ENCODE measurements at places on chromosomes 6 and 20.
A peak's percentile ranks its signal among the peaks of the same experiment; 100 is the strongest.

DNA sequence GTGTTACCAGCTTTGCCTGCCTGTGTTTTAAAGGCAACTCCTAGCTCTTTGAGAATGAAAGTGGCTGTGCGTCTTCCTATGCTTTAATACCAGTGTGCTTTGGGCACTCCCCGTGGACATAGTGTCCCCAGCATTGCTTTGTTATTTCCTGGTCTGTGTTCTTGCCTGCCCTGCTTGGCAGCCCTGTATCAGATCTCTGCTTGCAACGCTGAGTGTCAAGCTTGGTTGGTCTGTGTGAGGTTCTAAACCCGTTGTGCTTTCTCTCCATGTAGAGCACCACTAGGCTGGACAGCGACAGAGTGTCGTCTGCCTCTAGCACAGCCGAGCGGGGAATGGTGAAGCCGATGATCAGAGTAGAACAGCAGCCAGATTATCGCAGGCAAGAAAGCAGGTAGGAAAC, 80.2 kb downstream of the AFDN start:
- DNase-seq, result no peak

GRCh38 chr6:122869437-122870024, 80.5 kb downstream of the SMPDL3A start:
- peak; percentile 22 for DNase-seq

- DNase-seq, result no peak
Measured at GRCh38 chr6:84150705-84151104, 76.7 kb downstream of the CEP162 start.

GRCh38 chr6:138032571-138032970, 74.6 kb downstream of the PERP start:
- no peak for DNase-seq

DNA sequence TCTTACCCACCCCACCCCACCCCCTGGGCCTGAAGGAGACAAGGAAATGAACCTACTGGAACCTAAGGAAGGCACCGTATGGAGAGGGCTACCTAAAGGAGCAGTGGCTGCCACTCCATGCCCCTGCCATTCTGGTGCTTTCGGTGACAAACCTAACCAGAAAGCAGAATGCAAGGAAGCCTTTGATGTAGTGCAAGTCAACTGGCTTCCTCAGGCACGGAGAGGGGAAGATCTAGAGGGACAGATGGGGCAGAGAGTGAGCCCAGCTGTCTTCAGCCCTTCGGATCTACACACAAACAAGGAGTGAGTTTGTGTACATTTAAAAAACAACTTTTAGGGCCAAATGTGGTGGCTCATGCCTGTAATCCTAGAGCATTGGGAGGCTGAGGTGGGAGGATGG, 39.5 kb downstream of the PPP1R16B start:
- no peak for DNase-seq

DNA sequence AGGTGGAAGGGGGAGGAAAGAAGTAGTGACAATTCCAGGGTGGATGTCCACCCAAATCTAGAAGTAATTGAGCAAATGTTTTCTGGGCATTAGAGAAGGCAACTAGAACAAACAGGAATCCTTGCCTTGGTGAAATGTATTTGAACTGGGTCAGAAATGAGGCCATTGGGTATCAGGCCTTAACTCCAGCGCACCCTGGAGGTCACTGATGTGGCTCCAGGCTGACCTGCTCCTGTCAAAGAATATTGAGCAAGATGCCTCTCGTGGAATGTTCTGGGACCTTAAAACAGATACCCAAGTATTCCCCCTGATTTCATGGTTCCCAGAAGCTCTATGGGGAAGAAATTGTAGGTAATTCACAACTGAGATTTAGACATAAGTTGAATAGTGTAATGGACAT, 6.9 kb downstream of the HLA-DPB1 start:
- peak; percentile 51 for DNase-seq

Measured in WTC11 (cell line).